ENCODE measurements at places on chromosomes 1 and 21. TPM values are rescaled to one million over a fixed set of nuclear protein-coding genes. Genes with fewer than 3 reads are reported as not detected.

DNA sequence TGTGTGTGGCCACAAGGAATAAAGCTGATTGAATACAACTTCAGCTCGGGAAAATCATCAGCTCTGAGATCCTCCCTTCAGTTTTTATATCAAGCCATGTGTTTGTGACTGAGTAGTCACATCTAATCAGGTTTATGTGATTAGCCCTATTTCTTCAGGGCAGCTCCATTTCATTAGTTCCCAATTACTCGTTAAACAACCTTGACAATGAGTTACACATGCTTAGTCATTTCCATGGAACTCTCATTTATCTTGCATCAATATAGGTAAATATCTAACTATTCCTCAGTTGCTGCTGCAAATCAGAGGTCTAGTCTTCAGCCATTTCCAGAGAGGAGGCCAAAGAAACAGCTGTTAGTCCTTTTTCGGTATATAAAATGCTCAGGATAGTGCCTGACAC lies 16.3 kb downstream of the CRB1 start:
- DNase-seq, result no peak

GRCh38 chr1:154938604-154939399 lies 2.3 kb upstream of the PMVK start:
- no peak for DNase-seq

GRCh38 chr1:11352816-11353799 lies 80.1 kb downstream of the UBIAD1 start:
- no peak for DNase-seq

DNA sequence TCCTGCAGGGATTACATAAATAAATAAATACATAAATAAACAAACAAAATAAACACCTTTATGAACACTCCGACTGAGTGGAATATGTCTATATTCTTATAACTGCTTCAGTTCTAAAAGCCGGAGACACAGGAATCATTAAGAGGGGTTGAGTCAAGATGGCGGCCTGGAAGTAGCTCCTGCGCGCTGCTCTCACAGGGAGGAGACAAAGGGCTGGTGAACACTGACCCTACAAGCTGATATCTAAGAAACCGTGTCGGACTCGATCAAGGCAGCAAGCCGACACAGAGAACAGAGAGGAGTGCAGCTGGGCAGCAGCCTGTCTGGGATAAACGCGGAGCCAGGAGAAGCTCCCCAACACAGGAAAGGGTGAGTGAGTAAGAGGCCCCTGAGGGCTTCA lies 1098.6 kb upstream of the NCAM2 start:
- no peak for DNase-seq

- DNase-seq, result no peak
Observed at GRCh38 chr1:167136191-167136614, 42.3 kb downstream of the STYXL2 start.

GRCh38 chr21:44612029-44612486 lies at the start of gene KRTAP10-8:
TSS of gene KRTAP10-8 (plus strand) at chr21:44612079. CDS start at chr21:44612101, 22 bp downstream.
- no peak for DNase-seq

DNA sequence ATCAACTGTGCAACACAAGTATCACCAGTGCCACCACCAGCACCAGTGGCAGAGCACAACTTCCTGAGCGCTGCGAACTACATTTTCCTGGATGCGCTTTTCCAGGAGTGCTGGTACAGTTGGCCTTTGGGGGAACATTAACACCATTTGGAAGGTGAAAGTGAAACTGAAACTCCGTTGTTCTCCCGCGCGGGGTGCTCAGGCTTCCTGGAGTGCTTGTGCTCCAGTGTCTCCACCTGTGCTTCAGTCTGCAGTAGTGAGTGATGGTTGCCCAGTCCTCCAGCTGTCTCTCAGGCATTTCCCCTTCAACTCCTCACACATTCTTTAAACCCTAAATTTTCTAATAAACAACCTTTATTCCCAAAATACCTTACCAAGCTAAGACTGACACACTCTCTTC lies 187.8 kb downstream of the LRRIQ3 start:
- no peak for DNase-seq

GRCh38 chr1:100354971-100355394 lies 2.7 kb downstream of the CDC14A start:
- DNase-seq, result peak; percentile 10

GRCh38 chr1:172742599-172743500 lies 83.9 kb downstream of the FASLG start:
- no peak for DNase-seq

DNA sequence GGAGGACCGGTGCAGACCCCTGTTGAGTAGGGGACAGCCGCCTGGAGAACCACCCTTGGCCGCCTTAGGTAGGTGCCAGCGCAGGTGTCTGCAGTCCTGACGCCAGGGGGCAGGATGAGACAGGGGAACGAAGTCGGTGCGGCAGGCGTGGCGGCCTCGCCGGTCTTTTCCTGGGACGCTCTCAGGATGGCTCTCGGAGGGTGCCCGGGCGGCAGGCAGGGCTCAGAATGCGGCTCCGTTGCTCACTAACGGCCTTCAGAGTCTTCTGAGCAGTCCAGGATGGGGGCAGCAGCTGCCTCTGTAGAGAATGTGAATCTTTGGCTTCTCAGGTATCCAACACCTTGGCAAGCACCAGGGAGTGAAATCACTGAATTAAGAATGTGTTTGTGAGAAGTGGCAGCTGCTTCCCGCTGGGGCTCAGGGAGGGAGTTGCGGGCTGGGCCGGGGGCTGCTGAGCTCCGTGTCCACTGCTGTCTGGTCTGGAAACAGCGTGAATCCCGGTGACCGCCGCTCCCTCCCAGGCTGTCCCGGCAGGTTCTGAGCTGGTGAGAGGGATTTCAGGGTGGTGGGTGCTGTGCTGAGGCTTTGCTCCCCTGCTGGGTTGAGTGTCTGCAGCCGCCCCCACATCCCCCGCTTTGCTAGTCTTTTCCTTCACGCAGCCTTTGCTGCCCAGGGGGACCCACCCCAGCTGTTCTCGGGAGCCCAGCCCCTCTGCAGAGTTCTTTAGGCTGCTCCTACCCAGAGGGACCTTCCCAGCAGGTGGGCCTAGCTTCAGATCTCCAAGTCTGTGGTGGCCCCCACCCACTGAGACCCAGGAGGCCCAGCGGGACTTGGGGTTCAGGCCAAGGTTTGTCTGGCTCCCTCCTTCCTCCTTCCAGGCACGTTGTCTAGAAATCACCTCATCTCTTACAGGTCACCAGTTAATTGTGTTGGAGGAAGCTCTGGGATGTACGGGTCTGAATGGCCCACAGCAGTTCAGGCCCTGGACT lies 11.1 kb upstream of the C1orf174 start:
- DNase-seq, result peak; percentile 59

LHX8 gene
- total RNA-seq, result not detected

DNA sequence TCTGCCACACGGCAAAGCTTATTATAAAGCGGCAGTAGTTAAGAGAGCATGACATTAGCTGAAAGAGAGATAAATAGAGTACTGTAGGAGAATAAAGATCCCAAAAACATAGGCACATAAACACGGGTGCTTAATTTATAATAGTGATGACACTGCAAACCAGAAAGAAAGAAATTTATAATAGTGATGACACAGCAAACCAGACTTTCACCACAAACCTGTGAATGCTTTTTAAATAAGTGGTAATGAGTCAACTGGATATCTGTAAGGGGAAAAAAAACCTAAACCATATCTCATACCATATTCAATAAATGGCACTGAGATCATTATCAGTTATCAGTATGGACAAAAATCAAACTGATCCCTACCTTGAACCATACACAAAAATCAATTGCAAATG lies 25.5 kb downstream of the USP1 start:
- no peak for DNase-seq

DNA sequence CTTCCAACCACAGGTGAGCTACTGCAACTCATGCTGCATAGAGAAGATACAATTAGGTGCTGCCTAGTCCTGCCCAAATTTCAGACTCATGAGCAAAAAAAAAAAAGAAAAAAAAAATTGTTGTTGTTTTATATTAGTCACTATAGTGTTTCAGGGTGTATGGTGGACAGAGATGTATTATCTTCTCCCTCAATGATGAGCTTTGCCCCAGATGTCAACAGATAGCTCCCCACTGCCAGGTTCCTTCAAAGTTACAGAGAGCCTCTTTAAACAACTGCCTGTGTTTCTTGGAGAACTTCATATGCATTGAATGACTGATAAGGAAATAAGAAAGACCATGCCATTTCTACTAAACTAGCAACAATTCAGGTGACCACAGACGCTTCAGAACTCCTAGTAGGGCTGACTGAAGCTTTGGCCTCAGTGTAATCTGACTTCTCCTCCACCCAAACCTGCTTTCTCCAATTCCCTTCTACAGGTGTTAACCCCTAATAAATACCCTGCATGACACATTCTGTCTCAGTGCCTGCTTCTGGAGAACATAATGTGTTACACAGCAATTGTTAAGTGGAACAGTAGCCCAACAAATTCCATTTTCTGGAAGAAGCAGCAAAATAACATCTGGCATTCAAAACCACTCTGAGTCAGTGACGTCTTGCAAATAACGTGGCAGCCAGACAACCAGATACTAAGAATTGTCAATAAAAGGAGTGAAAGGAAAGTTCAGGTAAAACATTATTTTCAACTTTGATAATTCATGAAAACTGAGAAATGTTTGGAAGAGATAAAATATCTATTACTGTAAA lies 147.7 kb downstream of the CDC42BPA start:
- DNase-seq, result no peak

DNA sequence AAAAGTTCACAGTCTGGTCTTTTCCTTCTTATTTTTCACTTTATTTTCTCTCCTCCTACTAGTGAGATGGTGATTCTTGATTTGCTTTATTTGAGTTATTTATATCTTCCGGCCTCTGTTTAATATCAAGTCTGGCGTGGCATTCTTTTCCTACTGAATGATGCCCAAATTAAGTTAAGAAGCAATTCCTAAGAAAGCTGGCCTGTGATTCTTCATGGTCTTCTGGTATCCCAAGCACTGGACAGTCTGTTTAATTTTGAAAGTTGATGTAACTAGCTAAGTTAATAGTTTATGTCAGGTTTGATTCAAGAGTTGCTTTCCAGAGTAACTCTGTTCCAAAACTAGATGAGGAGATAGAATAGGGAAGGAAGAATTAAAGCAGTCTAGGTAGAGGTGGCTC lies 9.2 kb upstream of the ENAH start:
- no peak for DNase-seq

RGSL1 gene
- not detected for total RNA-seq

DNA sequence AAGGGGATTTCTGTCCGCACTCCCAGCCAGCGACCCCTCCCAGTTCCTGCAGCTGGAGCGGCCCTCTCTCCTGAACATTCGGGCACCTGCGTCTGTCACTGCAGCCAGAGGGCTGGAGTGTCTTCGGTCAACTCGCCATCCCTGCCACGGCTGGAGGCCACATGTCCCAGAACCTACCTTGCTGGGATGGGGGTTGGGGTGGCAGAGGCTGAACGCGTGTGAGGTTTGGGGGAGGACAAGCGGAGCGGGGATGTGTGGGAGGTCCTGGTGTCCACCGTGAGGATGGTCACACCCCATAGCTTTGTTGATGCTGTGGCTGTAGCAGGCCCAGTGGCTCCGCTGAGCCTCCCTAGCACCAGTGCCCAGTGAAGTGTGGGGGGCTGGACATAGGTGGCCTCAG lies 14.8 kb upstream of the C1orf174 start:
- DNase-seq, result no peak

AMY1C gene
- not detected for total RNA-seq

- no peak for DNase-seq
Observed at GRCh38 chr1:54017979-54018378, at the start of gene LDLRAD1. TSS of gene LDLRAD1 (minus strand) at chr1:54018186. CDS start at chr1:54018112, 74 bp downstream.

- no peak for DNase-seq
Observed at GRCh38 chr1:5865774-5866173, 126.5 kb downstream of the NPHP4 start.
